ENCODE measurements at places on chromosomes 12 and 14.

DNA sequence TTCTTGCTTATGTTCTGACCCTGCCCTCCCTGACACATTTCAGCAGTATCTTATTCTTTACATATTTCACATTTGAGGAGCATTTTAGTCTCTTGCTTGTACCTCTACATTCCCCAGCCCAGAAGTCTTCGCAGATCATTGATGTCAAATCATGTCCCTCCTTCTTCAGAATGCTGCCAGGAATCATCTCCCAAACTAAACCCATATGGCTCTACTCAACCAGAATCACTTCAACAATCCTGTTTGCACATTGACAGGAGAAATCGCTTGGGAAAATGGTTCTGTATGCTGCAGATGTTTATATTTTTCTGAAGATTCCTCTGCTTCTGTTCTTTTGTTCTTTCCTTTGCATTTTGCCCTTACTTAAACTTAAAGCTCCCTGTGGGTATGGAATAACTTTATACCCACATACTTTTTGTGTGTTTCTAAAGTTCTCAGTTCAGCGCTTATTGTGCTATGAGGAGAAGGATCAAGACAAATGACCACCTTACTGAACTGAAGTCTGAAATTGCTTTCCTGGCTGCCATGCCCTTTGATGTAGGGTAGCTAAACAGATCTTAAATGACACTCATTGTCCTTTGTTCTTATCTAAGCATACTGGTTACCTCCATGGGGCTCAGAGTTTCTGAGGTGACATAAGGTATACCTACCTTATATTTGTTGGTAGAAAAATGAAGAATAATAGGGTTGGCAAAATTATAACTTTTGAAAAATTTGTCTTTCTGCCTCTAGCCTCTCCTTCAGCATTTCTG lies 134.6 kb downstream of the SLC25A21 start:
- no peak for DNase-seq

DNA sequence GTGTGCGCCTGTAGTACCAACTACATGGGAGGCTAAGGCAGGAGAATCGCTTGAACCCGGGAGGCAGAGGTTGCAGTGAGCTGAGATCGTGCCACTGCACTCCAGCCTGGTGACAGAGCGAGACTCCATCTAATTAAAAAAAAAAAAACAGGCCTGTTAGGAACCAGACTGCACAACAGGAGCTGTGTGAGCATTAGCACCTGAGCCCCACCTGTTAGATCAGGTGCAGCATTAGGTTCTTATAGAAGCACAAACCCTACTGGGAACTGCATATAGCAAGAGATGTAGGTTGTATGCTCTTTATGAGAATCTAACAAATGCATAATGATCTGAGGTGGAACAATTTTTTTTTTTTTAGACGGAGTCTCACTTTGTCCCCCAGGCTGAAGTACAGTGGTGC lies 8.6 kb downstream of the ATXN2 start:
- no peak for DNase-seq

GRCh38 chr14:23160924-23161522 lies 22.4 kb downstream of the SLC7A8 start:
- DNase-seq = no peak

GRCh38 chr14:106218174-106218573 lies 691.8 kb downstream of the TMEM121 start:
- DNase-seq = no peak

- DNase-seq = no peak
These were observed 46.8 kb downstream of the GALNT4 start for GRCh38 chr12:89477633-89478279.

DNA sequence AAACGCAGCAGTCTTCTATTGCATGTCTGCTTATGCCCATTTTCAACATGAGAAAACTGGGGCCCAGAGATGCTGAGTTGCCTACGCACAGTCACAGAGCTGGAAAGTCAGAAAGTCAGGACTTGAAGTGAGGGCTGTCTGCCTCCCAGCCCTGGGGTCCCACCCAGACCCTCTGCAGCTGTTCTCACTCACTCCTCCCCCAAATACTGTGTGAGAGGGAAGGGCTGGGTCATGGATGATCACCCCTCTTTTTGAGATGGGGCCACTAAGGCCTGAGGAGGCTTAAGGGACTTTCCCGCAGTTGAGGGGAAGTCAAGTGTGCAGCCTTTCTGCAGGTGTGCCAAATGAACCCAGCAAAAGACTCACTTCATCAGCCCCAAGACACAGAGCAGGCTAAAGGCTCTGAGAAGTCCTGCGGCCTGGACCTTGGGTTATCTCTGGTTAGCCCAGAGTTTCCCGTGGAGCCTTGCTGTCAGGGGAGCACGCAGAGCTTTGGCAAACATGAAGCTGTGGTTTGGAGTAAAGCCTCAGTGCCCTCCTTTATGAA lies 18.7 kb downstream of the DTX1 start:
- peak; percentile 37 for DNase-seq

DNA sequence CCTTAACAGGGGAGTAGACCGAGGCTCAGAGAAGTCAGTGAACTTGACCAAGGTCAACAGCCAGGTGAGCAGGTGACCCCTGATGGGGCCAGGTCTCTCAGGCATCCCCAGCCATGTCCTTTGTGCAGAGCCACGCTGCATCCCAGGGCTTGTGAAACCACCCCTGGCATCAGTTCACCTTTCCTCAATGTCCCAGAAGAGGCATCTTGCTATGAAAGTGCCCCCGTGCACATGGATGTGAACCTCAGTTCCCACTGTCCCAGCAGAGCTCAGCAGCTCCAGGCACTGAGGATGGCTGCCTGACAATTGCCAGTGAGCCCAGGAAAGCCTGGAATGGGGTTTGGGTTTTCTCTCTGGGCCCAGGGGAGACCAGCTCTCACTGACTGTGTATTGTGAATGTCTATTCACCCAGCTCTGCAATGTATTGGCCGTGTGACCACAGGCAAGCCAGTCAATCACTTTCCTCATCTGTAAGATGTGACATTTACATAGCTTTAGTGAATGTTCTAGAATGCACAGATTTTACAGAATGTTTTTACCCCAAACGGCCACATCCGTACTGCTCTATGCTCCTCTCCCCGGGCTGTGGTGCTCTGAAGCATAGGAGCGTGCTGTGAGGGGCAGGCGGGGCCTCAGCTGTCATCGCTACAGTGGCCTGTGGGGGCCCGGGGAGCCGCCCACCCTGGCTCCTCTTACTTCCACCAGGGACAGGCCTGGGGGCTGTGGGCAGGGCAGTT lies 4.9 kb downstream of the CACNA2D4 start:
- no peak for DNase-seq

- no peak for DNase-seq
These were observed 3.5 kb upstream of the SCNN1A start for GRCh38 chr12:6378709-6379472.

Data from SHP77 (cell line).